IMR-90 (cell line): ENCODE measurements at places on chromosomes 13 and 19. TPM values are rescaled to one million over a fixed set of nuclear protein-coding genes. Genes with fewer than 3 reads are reported as not detected.
A peak's percentile ranks its signal among the peaks of the same experiment; 100 is the strongest.

DNA sequence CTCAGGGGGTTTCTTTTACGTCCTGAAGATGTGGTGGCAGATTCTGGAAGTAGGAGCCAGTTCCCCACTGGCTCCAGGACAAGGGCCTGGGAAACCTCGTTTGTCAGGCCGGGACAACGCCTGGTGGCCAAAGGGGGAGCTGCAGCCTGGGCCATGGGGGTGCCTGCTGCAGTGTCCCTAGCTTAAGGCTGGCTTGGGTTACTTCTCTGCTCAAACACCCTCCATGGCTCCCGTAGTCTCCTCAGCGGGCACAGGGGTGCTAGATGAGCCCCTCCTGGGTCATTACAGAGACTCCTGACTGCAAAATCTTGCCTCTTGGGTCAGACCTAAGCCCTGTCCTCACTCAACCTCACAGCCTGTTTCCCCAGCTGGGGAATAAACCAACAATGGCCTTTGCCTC lies 14.7 kb downstream of the CILP2 start:
- H3K27me3 ChIP-seq: peaks cover 4% of the 10 kb centered on the region; the same call in 1 of the 2 replicates
- H3K4me1 ChIP-seq: no peaks in the 10 kb centered on the region
- no peaks in the 10 kb centered on the region for H3K36me3 ChIP-seq
- H3K27ac ChIP-seq: no peak overlapping the region

DNA sequence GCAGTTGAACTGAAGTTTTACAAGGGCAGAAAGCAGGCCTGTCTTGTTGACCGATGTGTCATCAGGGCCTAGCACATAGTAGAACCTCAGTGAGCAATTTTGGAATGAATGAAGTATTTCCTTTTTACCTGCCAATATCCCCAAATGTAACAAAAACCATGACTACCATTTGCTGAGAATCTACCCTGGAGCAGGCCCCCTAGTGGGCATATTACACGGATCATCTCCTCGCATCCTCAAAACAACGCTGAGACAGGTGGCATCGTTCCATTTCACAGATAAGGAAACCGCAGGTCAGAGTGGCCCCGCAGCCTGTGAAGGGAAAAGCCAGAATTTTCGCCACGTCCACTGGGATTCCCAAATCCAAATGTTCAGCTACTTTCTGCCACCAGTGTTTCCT lies 77.9 kb downstream of the CACNA1A start:
- H3K27me3 ChIP-seq: no peaks in the 10 kb centered on the region
- H3K4me1 ChIP-seq: no peaks in the 10 kb centered on the region
- no peak overlapping the region for H3K27ac ChIP-seq
- H3K36me3 ChIP-seq: no peaks in the 10 kb centered on the region
- H3K4me3 ChIP-seq: no peak overlapping the region

DNA sequence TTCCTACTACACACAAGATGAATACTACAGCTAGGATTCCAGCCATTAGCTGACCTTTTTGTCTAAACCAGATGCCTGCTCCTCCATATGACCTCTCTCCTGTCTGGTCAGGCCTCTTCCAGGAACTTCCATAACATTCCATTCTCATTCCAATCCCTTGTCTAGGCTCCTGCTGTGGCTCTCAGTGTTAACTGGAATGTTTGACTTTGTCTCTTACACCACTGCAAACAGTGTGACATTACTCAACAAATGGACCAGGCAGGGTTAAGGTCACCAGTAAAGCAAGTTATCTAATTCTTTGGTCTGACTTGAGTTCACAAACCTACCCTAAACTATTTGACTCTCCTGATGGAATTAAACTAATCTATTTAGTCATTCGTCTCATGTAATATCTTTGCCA lies 2.1 kb upstream of the GPC6 start:
- no peaks in the 10 kb centered on the region for H3K36me3 ChIP-seq
- peak; percentile 39 for DNase-seq
- H3K4me1 ChIP-seq: 0 out of 2 replicates have a peak, but pooled peaks cover 2% of the 10 kb centered on the region
- no peaks in the 10 kb centered on the region for H3K27me3 ChIP-seq
- H3K27ac ChIP-seq: no peak overlapping the region

DNA sequence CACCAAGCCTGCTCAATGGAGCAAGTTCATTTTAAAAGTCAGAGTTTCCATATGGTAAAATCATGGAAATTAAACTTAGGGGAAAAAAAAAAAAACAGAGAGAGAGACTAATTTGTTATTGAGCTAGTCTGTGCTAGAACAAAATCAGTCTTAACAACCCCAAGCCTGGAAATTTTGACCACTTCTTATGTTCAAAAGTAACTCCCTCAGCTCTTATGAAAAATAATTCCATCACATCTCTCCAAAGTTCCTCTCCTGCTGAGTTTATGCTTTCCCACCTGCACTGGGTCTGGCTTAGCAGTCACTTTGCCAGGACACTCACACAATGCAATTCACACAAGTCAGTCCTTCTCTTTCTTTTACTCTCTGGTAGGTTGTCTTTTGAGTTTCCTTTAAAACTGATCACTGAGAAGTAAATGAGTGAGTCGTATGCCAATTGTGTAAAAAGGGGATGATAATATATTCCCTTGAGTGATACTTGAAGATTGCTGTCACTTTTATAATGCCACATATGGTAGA lies 92.6 kb downstream of the ENOX1 start:
- peaks cover 2% of the 10 kb centered on the region; the same call in 1 of the 2 replicates for H3K4me1 ChIP-seq
- no peak for DNase-seq
- H3K4me3 ChIP-seq: no peak overlapping the region
- H3K27me3 ChIP-seq: peaks cover 2% of the 10 kb centered on the region

DNA sequence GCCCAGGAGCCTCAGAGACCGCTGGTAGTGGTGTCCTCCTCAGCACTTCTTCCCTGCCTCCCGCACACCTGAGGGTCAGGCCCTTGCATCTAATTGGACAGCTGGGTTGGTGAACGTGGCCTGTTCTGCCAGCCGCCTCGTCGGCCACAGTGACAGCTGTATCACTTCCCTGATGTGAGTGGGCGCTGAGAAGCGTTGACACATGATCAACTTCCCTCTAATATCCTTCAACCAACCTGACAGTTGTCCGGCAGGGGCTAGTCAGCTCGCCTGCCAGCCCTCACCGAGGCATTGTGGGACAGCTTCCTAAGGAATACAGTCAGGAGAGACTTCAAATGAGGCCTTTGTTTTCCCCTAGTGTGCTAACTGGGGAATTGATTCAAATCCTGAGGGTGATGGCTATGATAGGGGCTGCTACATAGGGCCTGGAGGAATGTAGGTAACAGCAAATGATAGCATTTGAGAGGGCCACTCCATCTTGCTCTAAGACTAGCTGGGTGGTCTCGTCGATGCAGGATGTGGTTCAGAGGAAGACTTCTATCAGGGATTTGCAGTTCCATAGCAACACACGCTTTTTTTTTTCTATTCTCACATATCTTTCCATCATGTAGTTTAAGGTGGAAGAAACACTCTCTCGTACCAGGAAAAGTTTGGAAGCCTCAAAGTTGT lies 230.8 kb downstream of the TSHZ3 start:
- no peak overlapping the region for H3K4me3 ChIP-seq
- no peaks in the 10 kb centered on the region for H3K4me1 ChIP-seq
- no peaks in the 10 kb centered on the region for H3K27me3 ChIP-seq
- DNase-seq: no peak

DNA sequence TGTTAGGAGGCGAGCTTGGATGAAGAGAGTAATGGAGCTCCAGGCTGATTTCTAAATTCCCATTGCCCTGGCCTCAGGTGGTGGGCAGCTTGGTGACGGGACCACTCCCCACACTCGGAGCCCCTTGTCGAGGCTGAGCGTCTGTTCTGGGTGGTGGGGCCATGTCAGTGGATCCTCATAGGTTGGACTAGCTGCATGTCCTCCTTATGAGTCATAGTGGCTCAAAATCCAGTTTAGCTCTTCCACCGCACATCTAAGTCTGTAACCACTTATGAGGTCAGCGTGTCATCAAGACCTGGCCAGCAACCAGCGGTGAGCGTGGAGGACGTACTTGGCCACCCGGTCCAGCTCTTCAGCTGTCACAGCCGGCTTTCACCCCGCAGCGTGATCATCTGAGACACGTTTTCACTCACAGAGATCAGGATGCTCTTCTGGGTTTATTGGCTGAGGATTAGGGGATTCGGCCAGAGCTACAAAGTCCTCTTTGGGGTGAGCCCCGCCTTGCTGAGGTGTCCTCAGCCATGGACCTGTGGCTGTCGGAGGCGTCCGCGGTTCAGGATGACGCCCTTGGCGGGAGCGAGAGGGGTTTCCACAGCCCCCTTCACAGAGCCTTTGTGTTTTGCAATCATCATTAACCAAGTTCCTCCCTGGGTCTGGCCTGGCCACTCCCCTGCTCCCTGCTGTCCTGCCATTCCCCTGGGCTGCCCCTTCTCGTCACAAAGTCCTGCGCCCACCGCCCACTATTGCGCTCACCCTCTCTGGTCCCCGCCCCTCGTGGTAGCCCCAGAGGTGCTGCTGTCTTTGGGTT lies 41.9 kb downstream of the ADPRHL1 start:
- no peaks in the 10 kb centered on the region for H3K27me3 ChIP-seq
- peak overlapping the region; percentile 82 for H3K27ac ChIP-seq
- H3K4me1 ChIP-seq: peaks cover 23% of the 10 kb centered on the region
- H3K4me3 ChIP-seq: peak overlapping the region; percentile 13; the same call in 1 of the 2 replicates
- peak; percentile 99 for DNase-seq

- peaks cover 14% of the 10 kb centered on the region for H3K36me3 ChIP-seq
- no peak for DNase-seq
- no peaks in the 10 kb centered on the region for H3K27me3 ChIP-seq
- H3K4me3 ChIP-seq: no peak within 1 kb of the TSS
- peak within 1 kb of the TSS; percentile 58 for H3K27ac ChIP-seq
These were observed at the start of gene IQCN for GRCh38 chr19:18274219-18274780. Gene IQCN, minus strand, starts transcription at chr19:18274452. Its CDS starts 4,974 bp downstream, at chr19:18269478.

DNA sequence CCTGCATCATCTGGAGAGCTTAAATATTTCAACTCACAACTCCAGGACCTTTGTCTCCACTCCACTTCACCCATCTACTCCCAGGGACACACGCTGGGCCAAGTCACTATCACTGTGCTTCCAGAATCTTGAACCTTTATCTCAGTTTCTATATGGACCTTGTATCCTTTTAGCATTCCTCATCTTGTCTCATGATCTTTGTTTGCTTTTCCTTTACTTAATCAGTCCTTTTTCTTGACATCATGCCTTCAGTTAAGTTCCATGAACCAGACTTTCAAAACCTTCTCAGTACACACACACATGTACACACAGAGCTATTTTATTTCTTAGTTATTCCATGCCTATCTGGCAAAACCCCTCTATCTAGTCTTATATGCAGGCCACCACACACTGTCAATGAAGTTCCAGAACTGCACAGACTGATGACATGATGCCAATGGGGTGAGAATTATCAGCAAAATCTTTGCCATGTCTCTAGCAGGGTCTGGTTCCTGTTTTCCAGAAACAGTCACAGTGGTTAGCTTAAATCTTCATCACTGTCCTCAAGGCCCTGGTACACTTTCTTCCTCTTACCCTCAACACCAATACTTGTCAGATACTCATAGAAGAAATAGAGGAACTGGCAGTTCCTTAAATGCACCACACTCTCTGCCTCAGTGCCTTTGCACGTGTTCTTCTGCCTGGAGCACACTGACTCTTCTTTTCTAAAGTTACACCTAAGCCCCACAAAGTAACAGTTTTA lies 77.6 kb upstream of the STARD13 start:
- no peak overlapping the region for H3K27ac ChIP-seq
- no peaks in the 10 kb centered on the region for H3K36me3 ChIP-seq
- no peak for DNase-seq

DNA sequence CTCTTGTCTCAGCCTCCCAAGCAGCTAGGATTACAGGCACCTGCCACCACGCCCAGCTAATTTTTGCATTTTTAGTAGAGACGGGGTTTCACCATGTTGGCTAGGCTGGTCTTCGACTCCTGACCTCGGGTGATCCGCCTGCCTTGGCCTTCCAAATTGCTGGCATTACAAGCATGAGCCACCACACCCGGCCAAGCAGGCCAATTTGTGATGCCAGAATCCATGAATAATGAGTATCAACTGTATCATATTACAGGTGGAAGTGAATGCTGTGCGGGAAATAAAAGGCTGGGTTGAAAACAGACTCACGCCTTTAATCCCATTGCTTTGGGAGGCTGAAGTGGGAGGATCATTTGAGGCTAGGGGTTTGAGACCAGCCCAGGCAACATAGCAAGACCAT lies 3.6 kb upstream of the NFILZ start:
- no peaks in the 10 kb centered on the region for H3K27me3 ChIP-seq
- no peak overlapping the region for H3K27ac ChIP-seq
- H3K4me1 ChIP-seq: peaks cover 2% of the 10 kb centered on the region; the same call in 1 of the 2 replicates
- no peaks in the 10 kb centered on the region for H3K36me3 ChIP-seq

DNA sequence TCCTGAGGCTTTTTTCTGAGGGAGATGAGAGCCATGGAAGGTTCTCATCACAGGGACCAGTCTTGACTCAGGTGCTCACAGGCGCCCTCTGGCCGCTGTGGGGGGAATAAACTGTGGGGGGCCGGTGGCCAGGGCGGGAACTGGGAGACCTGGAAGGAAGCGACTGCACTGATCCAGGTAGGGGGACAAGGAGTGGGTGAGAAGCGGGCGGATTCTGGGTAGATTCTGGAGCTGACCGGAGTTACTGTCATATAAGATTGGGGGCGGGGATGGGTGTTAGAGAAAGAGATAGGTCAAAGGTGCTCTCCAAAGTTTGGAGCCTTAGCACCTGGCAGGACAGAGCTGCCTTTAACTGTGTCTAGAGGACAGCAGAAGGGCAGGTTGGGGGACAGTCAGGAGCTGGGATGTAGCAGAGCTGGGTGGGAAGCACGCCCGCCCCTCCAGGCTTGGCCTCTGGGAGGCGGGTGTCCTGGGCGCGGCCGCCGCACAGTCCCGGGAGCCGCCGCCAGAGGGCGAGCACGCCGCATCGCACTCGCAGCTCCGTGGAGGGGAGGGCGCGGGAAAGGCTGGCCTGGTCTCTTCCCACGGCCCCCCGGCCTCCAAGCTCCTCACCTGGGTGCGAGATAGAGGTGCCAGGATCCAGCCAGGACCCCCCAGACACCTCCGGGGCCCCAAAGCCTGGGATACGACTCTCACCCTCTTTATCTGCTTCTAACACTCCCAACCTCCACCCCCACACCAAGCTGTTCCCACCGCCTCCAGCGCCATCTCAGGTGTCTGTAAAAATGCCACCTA lies 4.2 kb upstream of the DAND5 start:
- H3K27ac ChIP-seq: peak overlapping the region; percentile 13; the same call in 1 of the 2 replicates
- H3K4me1 ChIP-seq: peaks cover 4% of the 10 kb centered on the region; the same call in 1 of the 2 replicates
- peak; percentile 58 for DNase-seq
- peak overlapping the region; percentile 39 for H3K4me3 ChIP-seq
- H3K27me3 ChIP-seq: no peaks in the 10 kb centered on the region; the same call in 1 of the 2 replicates
- H3K36me3 ChIP-seq: no peaks in the 10 kb centered on the region

Gene SBSN
- polyA plus RNA-seq: 6.4 and 6.9 TPM in 2 replicates

Gene ATP7B
- polyA plus RNA-seq: 2.2 and 2.9 TPM in 2 replicates

Gene NLRP9
- not detected in 2 replicates for polyA plus RNA-seq

Gene LGALS14
- polyA plus RNA-seq: not detected in 2 replicates

Gene ESD
- polyA plus RNA-seq: 80.9 and 90.4 TPM in 2 replicates

Gene PROZ
- not detected in 2 replicates for polyA plus RNA-seq
